ENCODE measurements at places on chromosomes 16 and 17.

DNA sequence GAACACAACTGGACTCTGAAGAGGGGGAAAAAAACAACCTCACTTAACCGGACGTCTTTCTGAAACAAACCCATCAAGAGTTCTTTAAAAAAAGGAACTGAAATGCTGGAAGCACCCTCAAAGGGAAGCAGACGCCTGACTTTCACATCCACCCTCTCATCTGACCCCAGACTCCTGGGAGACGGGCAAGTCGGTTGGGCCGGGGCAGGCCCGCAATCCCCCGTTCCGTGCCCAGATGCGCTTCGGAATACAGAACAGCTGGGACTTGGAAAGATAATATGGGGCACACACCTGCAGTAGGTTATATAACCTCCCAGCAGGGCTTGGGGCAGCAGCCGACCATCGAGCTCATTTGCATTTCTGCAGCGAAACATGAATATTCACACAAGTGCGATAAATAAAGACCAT is 3.7 kb downstream of the ARHGAP27 start:
- DNase-seq: no peak

DNA sequence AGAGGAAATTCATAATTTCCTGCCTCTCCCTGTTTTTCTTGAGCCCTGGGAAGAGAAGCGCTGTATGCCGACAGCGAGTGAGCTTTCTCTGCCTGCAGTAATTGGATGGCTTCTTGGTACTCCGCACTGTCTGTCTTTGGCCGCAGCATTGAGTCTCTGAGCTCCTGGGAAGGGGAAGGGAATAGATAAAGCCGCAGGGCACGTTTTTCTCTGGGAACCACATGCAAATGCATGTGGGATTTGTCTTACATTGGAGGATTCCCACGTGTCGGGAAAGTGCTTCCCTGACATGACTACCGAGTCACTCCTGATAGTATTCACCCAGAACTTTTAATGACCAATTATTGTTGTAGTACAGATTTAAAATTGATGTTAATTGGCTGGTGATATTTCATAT is 385.9 kb downstream of the CPPED1 start:
- DNase-seq: no peak

GRCh38 chr17:31470592-31470991 is 79.1 kb downstream of the RAB11FIP4 start:
- no peak for DNase-seq

- no peak for DNase-seq
Measured at GRCh38 chr16:11263737-11264136, 5.4 kb downstream of the TNP2 start.

GRCh38 chr16:685967-686366 is 1.8 kb upstream of the JMJD8 start:
- DNase-seq: no peak

DNA sequence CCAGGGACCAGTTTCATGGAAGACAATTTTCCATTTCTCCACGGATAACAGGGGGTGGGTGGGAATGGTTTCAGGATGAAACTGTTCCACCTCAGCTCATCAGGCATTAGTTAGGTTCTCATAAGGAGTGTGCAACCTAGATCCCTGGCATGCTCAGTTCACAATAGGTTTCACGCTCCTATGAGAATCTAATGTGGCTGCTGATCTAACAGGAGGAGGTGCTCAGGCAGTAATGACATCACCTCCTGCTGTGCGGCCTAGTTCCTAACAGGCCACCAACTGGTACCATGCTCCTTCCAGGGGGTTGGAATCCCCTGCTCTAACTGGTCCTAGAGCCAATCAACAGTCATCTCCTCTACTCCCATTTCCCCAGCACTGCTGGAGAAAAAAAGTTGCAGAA is 19.9 kb downstream of the TEX14 start:
- DNase-seq: no peak

GRCh38 chr16:88383401-88384221 is 852 bp downstream of the ZNF469 start:
- DNase-seq: no peak

- no peak for DNase-seq
Measured at GRCh38 chr16:27582883-27583282, 32.9 kb downstream of the KATNIP start.

DNA sequence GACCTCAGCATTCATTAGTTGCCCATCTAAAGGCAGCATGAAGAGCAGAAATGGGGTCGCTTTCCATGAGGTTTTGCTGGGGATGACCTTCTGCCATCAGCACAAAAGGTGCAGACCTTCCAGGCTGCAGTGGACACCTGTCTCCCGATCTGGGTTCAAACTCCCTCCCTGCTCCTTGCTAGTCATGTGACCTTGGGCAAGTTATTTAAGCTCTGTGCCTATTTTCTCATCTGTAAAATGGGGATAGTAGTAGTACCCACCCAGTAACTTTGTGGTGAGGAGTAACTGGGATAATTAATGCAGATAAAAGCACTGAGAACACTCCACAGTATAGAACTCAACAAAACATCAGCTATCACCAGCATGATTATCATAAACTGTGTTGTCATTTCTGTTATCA is 21.4 kb upstream of the COQ7 start:
- DNase-seq: no peak

- no peak for DNase-seq
Measured at GRCh38 chr17:74012465-74012864, 191.0 kb upstream of the RPL38 start.

DNA sequence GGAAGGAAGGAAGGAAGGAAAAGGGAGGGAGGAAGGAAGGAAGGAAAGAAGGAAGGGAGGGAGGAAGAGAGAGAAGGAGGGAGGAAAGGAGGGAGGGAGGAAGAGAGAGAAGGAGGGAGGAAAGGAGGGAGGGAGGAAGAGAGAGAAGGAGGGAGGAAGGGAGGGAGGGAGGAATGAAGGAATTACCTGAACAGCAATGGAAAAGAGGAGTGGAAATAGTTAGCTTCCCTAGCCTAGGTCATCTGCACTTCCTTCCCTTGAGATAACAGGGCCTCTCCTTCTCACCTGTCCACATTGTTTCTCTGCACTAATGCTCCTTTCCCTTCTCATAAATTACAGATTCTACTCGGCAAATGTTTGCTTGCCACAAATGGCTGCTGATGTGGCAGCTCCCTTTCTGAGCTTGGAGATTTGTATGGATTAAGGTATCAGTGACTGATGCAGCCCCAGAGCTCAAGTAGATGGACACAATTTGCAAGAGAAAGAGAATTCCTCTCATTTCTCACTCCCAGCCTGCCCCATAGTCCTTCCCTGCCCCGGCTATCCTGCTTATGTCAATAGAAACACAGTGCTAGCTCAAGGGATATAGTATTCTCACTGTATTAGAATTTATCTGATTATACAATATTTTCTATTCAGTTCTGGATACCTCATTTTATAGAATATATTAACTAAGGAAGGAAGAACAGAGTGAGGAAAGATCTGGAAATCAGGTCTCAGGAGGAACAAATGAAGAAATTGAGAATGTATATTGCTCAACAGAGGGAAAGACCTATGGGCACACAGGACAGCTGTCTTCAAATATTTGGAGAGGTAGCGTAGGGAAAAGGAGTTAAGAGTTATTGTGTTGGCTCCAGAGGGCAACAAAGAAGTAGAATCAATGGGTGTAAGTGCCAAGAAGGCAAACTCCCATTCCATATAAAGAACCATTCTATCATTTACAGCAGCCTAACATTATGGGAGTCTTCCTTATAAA is 14.6 kb downstream of the HOXB1 start:
- DNase-seq: no peak
